Osteocyte (in vitro differentiated cells): ENCODE measurements at places on chromosomes 4 and X. TPM values are rescaled to one million over a fixed set of nuclear protein-coding genes. Genes with fewer than 3 reads are reported as not detected.

The SPATA4 gene
- 0.76 TPM in 1 of 2 replicates, not detected in the other for total RNA-seq

The SMIM43 gene
- total RNA-seq: not detected in 2 replicates

The RASSF6 gene
- total RNA-seq: not detected in 2 replicates

GRCh38 chr4:123599061-123599919 is 202.7 kb downstream of the SPRY1 start:
- H3K27me3 ChIP-seq: peaks cover 5% of the 10 kb centered on the region
- H3K36me3 ChIP-seq: no peaks in the 10 kb centered on the region
- no peak overlapping the region for H3K4me3 ChIP-seq
- H3K27ac ChIP-seq: no peak overlapping the region
- no peak for DNase-seq

GRCh38 chrX:110394651-110395050 is 36.0 kb downstream of the RTL9 start:
- H3K27ac ChIP-seq: peak overlapping the region; percentile 46
- H3K27me3 ChIP-seq: no peaks in the 10 kb centered on the region
- DNase-seq: no peak
- no peaks in the 10 kb centered on the region for H3K36me3 ChIP-seq
- H3K4me1 ChIP-seq: peaks cover 18% of the 10 kb centered on the region

GRCh38 chr4:76639288-76639687 is 204.3 kb downstream of the SHROOM3 start:
- no peaks in the 10 kb centered on the region for H3K36me3 ChIP-seq
- H3K27me3 ChIP-seq: no peaks in the 10 kb centered on the region
- H3K4me3 ChIP-seq: no peak overlapping the region
- H3K4me1 ChIP-seq: peaks cover 10% of the 10 kb centered on the region
- no peak overlapping the region for H3K27ac ChIP-seq
- DNase-seq: no peak

- no peak overlapping the region for H3K4me3 ChIP-seq
- DNase-seq: no peak
- no peaks in the 10 kb centered on the region for H3K36me3 ChIP-seq
- peaks cover 3% of the 10 kb centered on the region for H3K4me1 ChIP-seq
Measured at GRCh38 chr4:124854968-124855367, 142.4 kb upstream of the ANKRD50 start.

- H3K27ac ChIP-seq: peak overlapping the region; percentile 75
- peaks cover 8% of the 10 kb centered on the region for H3K36me3 ChIP-seq
- H3K27me3 ChIP-seq: no peaks in the 10 kb centered on the region
- H3K4me3 ChIP-seq: no peak overlapping the region
- DNase-seq: no peak
Measured at GRCh38 chrX:150035531-150035930, 97.2 kb upstream of the EOLA2 start.

DNA sequence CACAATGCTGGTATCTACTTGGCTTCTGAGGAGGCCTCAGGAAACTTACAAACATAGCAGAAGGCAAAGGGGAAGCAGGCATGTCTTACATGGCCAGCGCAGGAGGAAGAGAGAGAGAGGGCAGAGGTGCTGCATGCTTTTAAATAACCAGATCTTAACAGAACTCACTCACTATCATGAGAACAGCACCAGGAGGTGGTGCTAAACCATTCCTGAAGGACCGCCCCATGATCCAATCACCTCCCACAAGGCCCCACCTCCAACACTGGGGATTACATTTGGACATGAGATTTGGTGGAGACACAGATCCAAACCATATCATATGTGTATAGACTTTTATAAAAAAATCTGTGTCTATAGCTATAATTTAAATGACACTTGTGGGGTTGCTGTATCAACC is 48.6 kb upstream of the ERVMER34-1 start:
- no peaks in the 10 kb centered on the region for H3K36me3 ChIP-seq
- no peak overlapping the region for H3K27ac ChIP-seq
- no peaks in the 10 kb centered on the region for H3K4me1 ChIP-seq
- no peak overlapping the region for H3K4me3 ChIP-seq

- H3K4me1 ChIP-seq: peaks cover 3% of the 10 kb centered on the region
- no peak overlapping the region for H3K27ac ChIP-seq
- H3K27me3 ChIP-seq: peaks cover 52% of the 10 kb centered on the region
- H3K4me3 ChIP-seq: no peak overlapping the region
- peaks cover 3% of the 10 kb centered on the region for H3K36me3 ChIP-seq
- peak; percentile 89 for DNase-seq
Measured at GRCh38 chr4:3880615-3881120, 114.5 kb downstream of the ADRA2C start.

DNA sequence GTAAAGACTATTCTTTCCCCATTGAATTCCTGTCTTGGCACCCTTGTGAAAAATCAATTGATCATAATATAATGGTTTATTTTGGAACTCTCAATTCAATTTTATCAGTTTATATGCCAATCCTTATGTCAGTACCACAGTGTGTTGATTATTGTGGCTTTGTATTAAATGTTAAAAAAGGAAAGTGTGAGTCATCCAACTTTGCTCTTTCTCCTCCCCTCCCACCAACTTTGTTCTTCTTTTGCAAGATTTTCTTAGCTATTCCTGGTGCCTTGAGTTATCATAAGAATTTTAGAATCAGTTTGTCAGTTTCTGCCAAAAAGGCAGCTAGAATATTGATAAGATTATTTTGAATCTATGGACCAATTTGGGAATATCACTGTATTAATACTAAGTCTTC is 11.2 kb upstream of the RNF175 start:
- H3K4me1 ChIP-seq: peaks cover 4% of the 10 kb centered on the region
- no peak overlapping the region for H3K4me3 ChIP-seq
- H3K27me3 ChIP-seq: peaks cover 43% of the 10 kb centered on the region
- no peak for DNase-seq
- no peak overlapping the region for H3K27ac ChIP-seq

DNA sequence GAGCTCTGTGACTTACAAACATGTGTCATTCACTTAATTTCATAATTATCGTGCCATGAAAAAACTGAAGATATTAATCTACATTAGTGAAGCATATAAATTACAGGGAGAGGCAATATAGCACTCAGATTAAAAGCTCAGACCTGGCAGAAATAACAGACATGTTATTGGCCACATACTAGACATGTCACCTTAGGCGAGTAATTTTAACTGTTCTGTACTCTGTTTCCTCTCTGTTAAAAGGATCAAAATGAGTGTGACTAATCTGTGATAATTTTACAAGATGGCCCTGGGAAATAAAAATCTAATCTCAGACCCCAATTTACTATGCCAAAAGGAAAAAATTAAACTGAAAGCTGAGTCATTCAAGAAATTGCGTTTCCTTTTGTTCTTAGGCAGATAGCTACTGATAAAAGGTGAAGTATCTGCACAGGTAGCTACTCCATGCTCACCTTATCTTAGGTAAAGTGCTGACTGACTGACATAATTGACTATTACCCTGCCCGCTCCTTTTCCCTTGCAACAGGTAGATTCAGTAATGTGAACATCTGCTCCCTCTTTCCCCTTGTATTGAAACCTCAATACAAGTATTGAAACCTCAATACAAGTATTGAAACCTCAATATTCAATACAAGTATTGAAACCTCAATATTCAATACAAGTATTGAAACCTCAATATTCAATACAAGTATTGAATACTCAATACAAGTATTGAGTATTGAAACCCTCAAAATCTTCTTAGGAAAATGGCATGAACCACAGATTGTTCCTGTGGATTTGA is 33.2 kb downstream of the RELL1 start:
- peaks cover 7% of the 10 kb centered on the region for H3K4me1 ChIP-seq
- no peaks in the 10 kb centered on the region for H3K27me3 ChIP-seq
- no peak overlapping the region for H3K27ac ChIP-seq

DNA sequence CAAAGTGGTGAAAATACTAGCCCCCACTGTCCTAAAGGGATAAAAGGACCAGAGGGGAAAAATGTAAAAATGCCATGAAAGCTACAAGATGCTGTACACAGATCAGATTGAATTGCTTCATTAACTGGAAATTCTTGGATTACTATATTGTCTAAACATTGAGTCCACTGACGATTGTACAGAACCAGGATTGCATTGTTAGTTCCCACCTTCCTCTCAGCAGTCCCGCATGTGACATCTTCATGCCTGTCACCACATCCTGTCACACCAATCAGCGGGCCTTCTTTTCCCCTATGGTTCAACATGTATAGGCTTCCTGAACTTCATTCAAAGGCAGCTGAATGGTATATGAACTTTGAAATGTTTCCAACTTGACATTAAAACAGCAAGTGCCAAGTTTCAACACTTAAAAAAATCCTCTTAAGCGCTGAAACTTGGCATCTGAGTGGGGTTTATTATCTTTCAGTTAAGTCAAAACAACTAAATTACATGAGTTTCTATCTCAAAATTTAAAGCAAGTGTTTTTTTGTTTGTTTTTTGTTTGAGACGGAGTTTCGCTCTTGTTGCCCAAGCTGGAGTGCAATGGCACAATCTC is 24.6 kb downstream of the ZRSR2 start:
- H3K4me1 ChIP-seq: no peaks in the 10 kb centered on the region
- no peak overlapping the region for H3K4me3 ChIP-seq
- H3K27me3 ChIP-seq: no peaks in the 10 kb centered on the region
- no peak for DNase-seq
- H3K27ac ChIP-seq: no peak overlapping the region

DNA sequence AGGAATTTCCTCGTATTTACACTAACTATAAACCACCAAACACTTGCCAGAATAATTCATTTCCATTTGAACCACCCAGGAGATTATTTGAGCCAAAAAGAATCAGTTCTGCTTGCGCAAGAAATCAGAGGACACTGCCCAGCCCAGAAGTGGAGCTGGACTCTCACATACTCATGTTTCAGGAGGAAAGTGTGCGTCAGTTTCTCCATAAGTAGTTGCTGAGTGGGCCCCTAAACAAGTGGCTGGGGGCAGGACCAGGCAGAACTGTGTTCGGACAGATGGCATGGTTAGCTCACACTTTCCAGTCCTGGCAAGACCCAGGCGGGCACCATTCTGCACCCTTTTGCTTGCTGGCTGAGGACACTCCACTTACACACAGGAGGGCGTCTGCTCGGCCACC is 38.8 kb downstream of the BTC start:
- H3K36me3 ChIP-seq: no peaks in the 10 kb centered on the region
- no peak for DNase-seq
- peaks cover 26% of the 10 kb centered on the region for H3K27me3 ChIP-seq

GRCh38 chrX:142060191-142060590 is 144.9 kb downstream of the MAGEC2 start:
- H3K36me3 ChIP-seq: no peaks in the 10 kb centered on the region
- H3K27me3 ChIP-seq: no peaks in the 10 kb centered on the region
- no peak for DNase-seq
- H3K4me3 ChIP-seq: no peak overlapping the region

DNA sequence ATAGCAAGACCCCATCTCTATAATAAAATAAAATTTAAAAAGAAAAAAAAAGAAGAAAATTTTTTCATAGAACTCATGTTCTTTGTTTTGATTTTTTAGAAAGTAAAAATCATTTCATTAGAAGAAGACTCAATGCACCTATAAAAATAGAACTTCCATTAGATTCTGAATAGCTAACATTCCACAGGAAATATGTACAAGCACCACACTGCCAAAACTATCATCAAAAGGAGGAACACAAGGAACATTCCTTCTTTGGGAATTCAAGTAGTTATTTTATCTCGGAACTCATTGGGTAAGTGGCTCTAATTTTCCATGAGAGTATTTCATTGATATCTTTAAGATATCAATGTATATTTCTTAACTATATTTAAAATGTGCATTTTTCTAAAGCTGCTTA is 157.6 kb downstream of the CAMK2D start:
- H3K4me1 ChIP-seq: peaks cover 9% of the 10 kb centered on the region
- no peak for DNase-seq
- no peak overlapping the region for H3K4me3 ChIP-seq

GRCh38 chr4:8108261-8108660 is 50.4 kb downstream of the ABLIM2 start:
- no peaks in the 10 kb centered on the region for H3K4me1 ChIP-seq
- H3K4me3 ChIP-seq: no peak overlapping the region
- no peak for DNase-seq
- no peak overlapping the region for H3K27ac ChIP-seq
- H3K36me3 ChIP-seq: no peaks in the 10 kb centered on the region

GRCh38 chr4:472881-473569 is 25.9 kb downstream of the ZNF721 start:
- H3K4me3 ChIP-seq: peak overlapping the region; percentile 98
- peak overlapping the region; percentile 100 for H3K27ac ChIP-seq

- peaks cover 3% of the 10 kb centered on the region for H3K36me3 ChIP-seq
- no peak overlapping the region for H3K4me3 ChIP-seq
- no peak for DNase-seq
- H3K4me1 ChIP-seq: peaks cover 29% of the 10 kb centered on the region
Measured at GRCh38 chr4:31236639-31237173, 516.5 kb downstream of the PCDH7 start.

DNA sequence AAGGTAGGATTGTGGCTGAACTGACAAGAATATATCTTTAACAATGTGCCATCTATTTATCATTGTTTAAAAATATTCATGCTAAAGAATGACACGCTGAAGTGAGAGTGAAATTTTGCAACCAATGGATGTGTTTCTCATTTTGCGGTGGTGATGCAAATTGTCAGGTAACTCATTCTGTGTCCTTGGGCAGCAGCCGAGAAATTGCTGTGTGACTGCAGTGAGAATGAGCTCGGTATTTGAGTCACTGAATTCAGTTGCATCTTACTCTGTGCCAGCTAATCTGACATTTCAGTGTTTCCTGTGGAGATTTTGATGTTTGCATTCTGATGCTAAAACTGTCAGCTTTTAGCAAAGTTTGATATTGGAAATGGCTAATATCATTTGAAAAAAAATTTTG is 28.1 kb downstream of the MCUB start:
- H3K4me1 ChIP-seq: no peaks in the 10 kb centered on the region
- no peaks in the 10 kb centered on the region for H3K27me3 ChIP-seq
- no peak for DNase-seq

GRCh38 chrX:119989905-119990555 is 46.5 kb upstream of the NKAP start:
- no peaks in the 10 kb centered on the region for H3K36me3 ChIP-seq
- H3K4me1 ChIP-seq: peaks cover 5% of the 10 kb centered on the region
- DNase-seq: peak; percentile 60
- H3K27me3 ChIP-seq: peaks cover 65% of the 10 kb centered on the region

DNA sequence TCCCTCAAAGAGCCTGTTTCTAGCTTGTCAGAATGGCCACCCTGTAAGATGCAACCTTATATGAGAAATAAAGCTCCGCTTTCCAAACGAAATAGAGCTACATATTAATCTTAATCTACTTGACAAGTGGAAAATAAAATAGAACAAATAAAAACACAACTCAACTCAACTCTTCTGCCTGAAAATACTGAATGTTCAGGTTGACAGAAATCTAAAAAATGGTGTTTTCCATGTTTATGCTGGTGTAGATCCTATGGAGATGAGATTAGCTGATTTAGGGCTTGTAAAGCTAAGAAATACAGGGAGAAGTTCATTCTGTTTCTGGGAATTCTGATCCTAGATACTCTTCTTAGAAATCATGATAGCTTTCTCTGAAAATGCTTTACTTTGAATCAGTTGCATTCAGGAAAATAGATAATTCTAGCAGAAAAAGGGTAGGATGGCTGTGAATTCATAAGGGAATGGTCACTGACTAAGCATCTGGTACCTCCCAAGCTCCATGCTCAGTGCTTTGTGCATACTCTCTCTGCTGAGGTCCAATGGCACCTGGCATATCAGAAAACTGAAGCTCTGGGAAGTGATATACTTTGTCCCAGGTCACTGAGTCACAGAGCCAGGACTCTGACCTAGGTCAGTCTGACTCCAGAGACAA is 89.2 kb upstream of the EXOC1L start:
- no peak overlapping the region for H3K27ac ChIP-seq
- no peaks in the 10 kb centered on the region for H3K36me3 ChIP-seq
- peaks cover 6% of the 10 kb centered on the region for H3K27me3 ChIP-seq
- H3K4me1 ChIP-seq: peaks cover 3% of the 10 kb centered on the region
- H3K4me3 ChIP-seq: no peak overlapping the region
- DNase-seq: no peak
